Right lobe of liver (tissue), 6 donors: ENCODE measurements at places on chromosomes 6 and 20. TPM values are rescaled to one million over a fixed set of nuclear protein-coding genes. Genes with fewer than 3 reads are reported as not detected.

- no peak for DNase-seq
- no peak overlapping the region for H3K27ac ChIP-seq
- no peaks in the 10 kb centered on the region for H3K4me1 ChIP-seq
- no peaks in the 10 kb centered on the region for H3K36me3 ChIP-seq
Measured at GRCh38 chr6:11044712-11045167, 635 bp upstream of the ELOVL2 start.

DNA sequence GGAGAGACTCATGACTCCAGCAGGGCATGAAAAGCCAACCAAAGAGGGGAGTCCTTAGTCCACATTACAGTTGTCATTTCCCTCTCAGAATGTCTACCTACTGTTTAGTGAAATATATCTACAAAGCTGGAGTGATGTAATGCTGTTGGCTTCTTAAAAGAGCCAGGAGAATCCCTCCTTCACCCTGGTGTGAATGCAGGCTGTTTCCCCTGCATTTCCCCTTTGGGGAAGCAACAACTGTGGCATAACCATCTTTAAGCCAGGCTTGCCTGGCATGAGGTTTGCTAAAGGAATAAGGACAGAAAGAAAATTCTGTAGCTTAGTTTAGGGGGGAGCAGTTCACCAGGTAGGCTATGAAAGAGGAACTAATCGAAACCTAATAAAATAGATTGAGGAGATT lies 129.5 kb downstream of the CRYBG1 start:
- H3K36me3 ChIP-seq = no peaks in the 10 kb centered on the region
- no peak overlapping the region for H3K4me3 ChIP-seq
- no peaks in the 10 kb centered on the region for H3K4me1 ChIP-seq
- no peak overlapping the region for H3K27ac ChIP-seq
- DNase-seq = no peak

- no peak overlapping the region for H3K4me3 ChIP-seq
- no peaks in the 10 kb centered on the region for H3K36me3 ChIP-seq
- H3K27ac ChIP-seq = no peak overlapping the region
- DNase-seq = no peak
- no peaks in the 10 kb centered on the region for H3K4me1 ChIP-seq
Measured at GRCh38 chr6:4740032-4740431, 36.2 kb upstream of the CDYL start.

OR2B6 gene
- total RNA-seq = not detected

HLA-DRA gene
- 71.7 TPM for total RNA-seq

DNA sequence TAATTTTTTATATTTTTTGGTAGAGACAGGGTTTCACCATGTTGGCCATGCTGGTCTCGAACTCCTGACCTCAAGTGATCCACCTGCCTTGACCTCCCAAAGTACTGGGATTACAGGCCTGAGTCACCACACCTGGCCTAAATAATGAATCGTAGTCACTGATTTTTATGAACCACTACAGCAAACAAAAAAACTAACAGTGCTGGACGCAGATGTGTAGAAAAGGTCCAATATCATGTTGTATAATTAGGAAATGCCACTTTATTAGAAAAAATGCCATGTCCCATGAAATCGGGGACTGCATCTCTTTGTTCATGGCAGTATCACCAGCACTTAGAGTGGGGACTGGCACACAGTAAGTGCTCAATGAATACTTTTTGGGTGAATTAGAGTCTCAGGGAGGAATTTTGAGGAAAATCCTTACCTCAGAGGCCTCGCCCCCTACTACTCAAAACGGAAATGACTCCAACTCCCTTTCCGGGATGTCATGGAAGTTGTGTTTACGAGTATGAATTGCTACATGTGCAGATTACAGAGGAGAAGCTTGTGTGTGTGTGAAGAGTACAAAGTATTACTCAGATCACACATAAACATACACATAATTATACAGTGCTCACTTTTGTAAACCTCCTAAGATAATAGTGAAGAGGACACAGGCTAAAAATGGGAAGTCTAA lies 43.6 kb upstream of the FAM50B start:
- H3K36me3 ChIP-seq = no peaks in the 10 kb centered on the region
- no peak overlapping the region for H3K4me3 ChIP-seq
- no peaks in the 10 kb centered on the region for H3K27me3 ChIP-seq
- no peak overlapping the region for H3K27ac ChIP-seq

GSTA3 gene
- total RNA-seq = not detected

DNA sequence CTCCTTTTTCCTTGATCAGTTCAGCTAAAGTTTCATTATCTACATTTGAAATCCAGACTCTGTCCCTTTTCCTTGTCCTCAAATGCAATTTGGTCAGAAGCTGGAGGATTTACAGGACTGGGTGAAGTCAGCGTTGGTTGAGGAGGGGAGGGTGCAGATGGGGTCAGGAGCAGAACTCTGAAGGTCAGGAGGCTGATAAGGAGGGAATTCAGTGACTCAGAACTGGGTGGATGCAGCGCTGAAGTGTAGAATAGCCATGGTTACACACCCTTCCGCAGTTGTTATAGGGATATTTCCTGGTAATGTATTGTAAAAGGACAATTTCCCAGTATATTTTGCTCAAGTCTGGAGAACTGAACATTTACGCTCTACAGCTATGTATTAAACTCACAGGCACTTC lies 133.1 kb upstream of the FOXA2 start:
- H3K27me3 ChIP-seq = no peaks in the 10 kb centered on the region
- no peak for DNase-seq
- no peaks in the 10 kb centered on the region for H3K4me1 ChIP-seq
- no peaks in the 10 kb centered on the region for H3K36me3 ChIP-seq
- H3K27ac ChIP-seq = no peak overlapping the region
- H3K4me3 ChIP-seq = no peak overlapping the region

DNA sequence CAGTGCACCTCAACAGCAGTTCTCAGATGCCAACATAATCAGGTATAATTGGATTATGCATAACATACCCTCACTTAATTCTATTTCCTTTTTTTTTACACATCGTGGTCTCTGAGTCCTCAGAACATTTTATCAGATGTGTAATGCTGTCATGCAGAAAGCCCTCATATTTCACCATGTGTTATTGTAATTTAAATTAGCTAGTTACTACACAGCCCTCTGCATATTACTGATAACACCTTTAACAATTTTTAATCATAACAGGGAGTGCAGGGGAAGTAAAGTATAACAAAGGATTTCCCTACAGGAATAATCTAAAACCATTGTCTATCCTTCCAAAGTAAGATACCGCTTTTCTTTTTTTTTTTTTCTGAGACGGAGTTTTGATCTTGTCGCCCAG lies 91.9 kb upstream of the CCDC28A start:
- DNase-seq = no peak
- no peaks in the 10 kb centered on the region for H3K36me3 ChIP-seq

GRCh38 chr6:53547166-53547810 lies 2.4 kb upstream of the GCLC start:
- H3K27ac ChIP-seq = peak overlapping the region; percentile 80
- no peaks in the 10 kb centered on the region for H3K36me3 ChIP-seq
- peak overlapping the region; percentile 52 for H3K4me3 ChIP-seq
- DNase-seq = no peak
- no peaks in the 10 kb centered on the region for H3K27me3 ChIP-seq
- no peaks in the 10 kb centered on the region for H3K4me1 ChIP-seq

FABP7 gene
- not detected for total RNA-seq

DNA sequence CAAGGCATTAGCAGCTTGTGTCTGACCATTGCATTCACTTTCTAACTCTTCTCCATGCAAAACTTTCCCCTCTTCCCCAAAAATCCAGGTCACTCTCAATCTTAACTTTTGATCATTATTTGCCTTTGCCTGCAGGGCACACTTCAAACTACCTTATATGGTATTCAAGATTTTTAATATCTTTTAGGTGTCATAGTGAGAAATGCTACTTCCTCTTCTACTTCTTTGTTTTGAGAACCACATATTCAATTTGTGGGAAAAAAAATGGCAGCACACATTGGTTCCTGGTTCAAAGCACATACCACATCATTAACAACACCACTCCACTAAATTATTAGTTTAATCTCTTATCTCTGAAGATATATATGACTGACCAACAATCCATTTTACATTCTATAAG lies 1267.0 kb upstream of the CITED2 start:
- H3K4me1 ChIP-seq = no peaks in the 10 kb centered on the region
- no peak overlapping the region for H3K27ac ChIP-seq
- H3K4me3 ChIP-seq = no peak overlapping the region
- H3K27me3 ChIP-seq = no peaks in the 10 kb centered on the region
- no peak for DNase-seq
- no peaks in the 10 kb centered on the region for H3K36me3 ChIP-seq

GRCh38 chr6:66496659-66497058 lies 789.6 kb upstream of the EYS start:
- H3K4me1 ChIP-seq = no peaks in the 10 kb centered on the region
- no peaks in the 10 kb centered on the region for H3K27me3 ChIP-seq
- no peaks in the 10 kb centered on the region for H3K36me3 ChIP-seq
- no peak overlapping the region for H3K4me3 ChIP-seq
- H3K27ac ChIP-seq = no peak overlapping the region

DNA sequence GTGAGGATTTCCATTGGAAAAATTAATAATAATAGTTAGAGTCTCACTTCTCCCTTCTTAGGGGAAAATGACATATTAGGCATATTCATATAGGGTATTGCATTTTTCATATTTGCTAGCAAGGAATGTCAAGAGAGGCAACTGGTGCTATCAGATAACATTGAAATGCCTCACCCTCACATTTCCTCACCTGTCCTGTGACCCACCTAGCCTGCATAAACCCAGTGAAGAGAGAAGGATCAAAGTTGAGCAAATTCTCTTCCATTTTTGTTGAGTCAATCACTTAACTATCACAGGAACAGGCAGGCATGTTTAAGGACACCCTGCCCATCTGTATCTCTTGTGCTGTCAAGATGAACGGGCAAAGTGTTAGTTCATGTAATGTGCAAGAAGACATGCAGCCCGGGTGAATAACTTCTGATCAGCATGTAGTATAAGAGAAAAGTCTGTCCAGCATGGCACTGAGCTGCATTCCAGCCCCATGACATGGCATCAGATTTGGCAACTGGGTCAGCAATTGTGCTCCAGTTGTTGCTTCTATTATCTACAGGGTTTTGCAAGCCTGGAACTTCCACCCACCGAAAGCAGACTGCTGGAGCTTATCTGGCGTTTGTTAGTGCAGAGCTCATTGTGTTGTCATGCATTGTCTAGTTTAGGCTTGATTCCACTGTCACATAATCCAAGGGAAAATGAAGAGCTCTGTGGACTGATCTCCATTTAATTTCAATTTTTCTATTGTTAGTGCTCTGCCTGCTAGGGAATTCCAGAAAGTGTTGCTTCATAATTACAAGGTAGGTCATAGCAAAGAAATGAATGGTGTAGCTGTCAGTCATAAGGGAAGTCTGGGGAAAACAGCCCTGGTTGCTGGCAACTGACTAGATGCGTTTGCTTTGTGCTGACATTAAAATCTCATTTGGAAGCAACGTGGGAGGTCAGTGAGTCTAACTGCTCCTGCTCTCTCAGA lies 138.4 kb upstream of the TNFAIP3 start:
- no peak overlapping the region for H3K27ac ChIP-seq
- peaks cover 2% of the 10 kb centered on the region for H3K4me1 ChIP-seq
- H3K27me3 ChIP-seq = no peaks in the 10 kb centered on the region
- DNase-seq = peak; percentile 57

- no peaks in the 10 kb centered on the region for H3K27me3 ChIP-seq
- no peak overlapping the region for H3K4me3 ChIP-seq
- no peaks in the 10 kb centered on the region for H3K36me3 ChIP-seq
- no peak overlapping the region for H3K27ac ChIP-seq
Measured at GRCh38 chr6:30970946-30971345, 12.6 kb upstream of the MUC21 start.

GRCh38 chr6:33817489-33817888 lies 13.7 kb upstream of the MLN start:
- H3K27ac ChIP-seq = no peak overlapping the region
- H3K4me1 ChIP-seq = no peaks in the 10 kb centered on the region
- no peaks in the 10 kb centered on the region for H3K36me3 ChIP-seq
- no peaks in the 10 kb centered on the region for H3K27me3 ChIP-seq
- H3K4me3 ChIP-seq = no peak overlapping the region

DNA sequence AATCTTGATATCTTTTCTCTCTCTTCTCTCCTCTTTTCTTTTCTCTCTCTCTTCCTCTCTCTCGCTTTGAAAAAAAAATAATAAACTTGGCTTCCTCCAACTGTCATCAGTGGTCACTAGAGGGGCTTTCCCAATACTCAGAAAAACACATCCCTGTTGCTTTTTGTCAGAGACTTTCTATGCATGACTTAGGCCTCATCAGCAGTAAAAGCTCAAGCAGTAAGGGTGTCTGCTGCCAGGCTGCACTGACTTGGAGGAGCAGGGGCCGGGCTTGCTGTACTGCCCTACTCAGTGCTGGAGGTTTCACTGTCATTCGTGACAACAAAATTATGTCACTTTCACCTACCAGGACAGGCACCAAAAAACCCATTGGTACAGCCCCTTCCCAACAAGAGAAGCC lies 272.0 kb downstream of the ADGB start:
- H3K4me3 ChIP-seq = no peak overlapping the region
- no peaks in the 10 kb centered on the region for H3K36me3 ChIP-seq
- H3K27me3 ChIP-seq = no peaks in the 10 kb centered on the region
- DNase-seq = no peak
- no peak overlapping the region for H3K27ac ChIP-seq
- H3K4me1 ChIP-seq = no peaks in the 10 kb centered on the region

DNA sequence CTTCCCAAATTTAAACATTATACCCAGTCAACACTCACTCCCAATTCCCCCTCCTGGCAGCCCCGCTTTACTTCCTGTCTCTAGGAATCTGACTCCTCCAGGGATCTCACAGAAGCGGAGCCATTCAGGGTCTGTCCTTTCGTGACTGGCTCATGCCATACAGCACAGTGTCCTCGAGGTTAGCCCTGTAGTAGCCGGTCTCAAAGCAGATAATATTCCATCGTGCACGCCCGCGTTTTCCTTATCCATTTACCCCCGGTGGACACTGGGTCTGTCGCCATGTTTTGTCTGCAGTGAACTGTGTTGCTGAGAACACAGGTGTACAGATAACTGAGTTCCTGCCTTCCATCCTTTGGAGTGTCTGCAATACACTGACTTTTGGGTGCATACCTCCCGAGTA lies 95.3 kb downstream of the TTLL2 start:
- no peak overlapping the region for H3K4me3 ChIP-seq
- H3K27ac ChIP-seq = no peak overlapping the region
- H3K4me1 ChIP-seq = no peaks in the 10 kb centered on the region
- no peaks in the 10 kb centered on the region for H3K27me3 ChIP-seq
- H3K36me3 ChIP-seq = no peaks in the 10 kb centered on the region

HLA-DOA gene
- total RNA-seq = 1.5 TPM

- no peaks in the 10 kb centered on the region for H3K36me3 ChIP-seq
- H3K27ac ChIP-seq = peak overlapping the region; percentile 63
- H3K4me3 ChIP-seq = no peak overlapping the region
- H3K27me3 ChIP-seq = no peaks in the 10 kb centered on the region
- no peak for DNase-seq
Measured at GRCh38 chr6:160919723-160920440, 71.7 kb upstream of the MAP3K4 start.

GRCh38 chr6:34096814-34097213 lies 49.1 kb downstream of the GRM4 start:
- DNase-seq = no peak
- no peak overlapping the region for H3K27ac ChIP-seq
- H3K36me3 ChIP-seq = no peaks in the 10 kb centered on the region
- no peak overlapping the region for H3K4me3 ChIP-seq
